ENCODE measurements at places on chromosomes 16 and 17.

GRCh38 chr17:50771991-50772785 is 4.9 kb upstream of the ANKRD40CL start:
- DNase-seq, result no peak

DNA sequence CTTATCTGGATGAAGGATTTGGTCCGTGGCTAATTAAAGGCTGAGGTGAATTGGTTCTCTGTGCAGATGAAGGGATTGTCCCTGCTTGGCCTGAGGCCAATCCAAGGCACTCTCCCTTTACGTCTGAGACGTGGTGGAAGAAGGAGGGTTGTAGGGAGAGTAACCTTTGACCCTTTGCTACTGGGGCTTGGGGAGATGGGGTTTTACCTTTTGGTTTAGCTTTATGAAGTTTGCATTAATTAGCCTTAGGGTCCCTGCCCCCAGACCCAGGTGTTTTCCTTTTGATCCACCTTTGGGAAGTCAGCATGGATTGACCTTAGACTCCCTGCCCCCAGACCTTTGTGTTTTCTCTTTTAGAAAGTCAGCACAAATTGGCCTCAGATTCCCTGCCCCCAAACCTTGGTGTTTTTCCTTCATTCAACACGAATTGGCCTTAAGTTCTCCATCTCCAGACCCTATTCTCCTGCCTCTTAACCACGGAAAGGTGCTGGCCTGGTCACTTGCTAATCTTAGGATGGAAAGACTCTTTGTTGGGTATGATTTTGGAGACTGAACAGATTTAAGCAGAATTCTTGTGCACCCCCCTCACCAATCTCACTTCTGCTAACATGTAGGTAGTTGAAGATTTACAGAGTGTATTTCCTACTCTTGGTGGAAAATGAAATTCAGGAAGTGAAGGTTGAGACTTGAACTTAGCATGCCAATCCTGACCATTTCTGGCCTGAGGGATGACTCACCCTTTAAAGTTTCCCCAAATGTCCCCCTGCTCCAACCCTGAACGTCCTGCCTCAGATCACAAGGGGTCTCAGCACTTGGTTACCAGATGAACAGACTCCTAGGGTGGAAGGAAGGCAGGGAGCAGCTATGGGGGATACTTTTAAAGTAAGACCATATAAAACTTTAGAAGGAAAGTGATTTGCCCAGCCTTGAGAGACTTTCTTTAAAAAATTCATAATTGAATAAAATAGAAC is 23.1 kb upstream of the MMD start:
- DNase-seq, result no peak

GRCh38 chr16:56005958-56006357 is 130.8 kb upstream of the CES5A start:
- no peak for DNase-seq

- DNase-seq, result peak; percentile 82
Measured at GRCh38 chr17:18259621-18260331, 686 bp upstream of the MIEF2 start.

DNA sequence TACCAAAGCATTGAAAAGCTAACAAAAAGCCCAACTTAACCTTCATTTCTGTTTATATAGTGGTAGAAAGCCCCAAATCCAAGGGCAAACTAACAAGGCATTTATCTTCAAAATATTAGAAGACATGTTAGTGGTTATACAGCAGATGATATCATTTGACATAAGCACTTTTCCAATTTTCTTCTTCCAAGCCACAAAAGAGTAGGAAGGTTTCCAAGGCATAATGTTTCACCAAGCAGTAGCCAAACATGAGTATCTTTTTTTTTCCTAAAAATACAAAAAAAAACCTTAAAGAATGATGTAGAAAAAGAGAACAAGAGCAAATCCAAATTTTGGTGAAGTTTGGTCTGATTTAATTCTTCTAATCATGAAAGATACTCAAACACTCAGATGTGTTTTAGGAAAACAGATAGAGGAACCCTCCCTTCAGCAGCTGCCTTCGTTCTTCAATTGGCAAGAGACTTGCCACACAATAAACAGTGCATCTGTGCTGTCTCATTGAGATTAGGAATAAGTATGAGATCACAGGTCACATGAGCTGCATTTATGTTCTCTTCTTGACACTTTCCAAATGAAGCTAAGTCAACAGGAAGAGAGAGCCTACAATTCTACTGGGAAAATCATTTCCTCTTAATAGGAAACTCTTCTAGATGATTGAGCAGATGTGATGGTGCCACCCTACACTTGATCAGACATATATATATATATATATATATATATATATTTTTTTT is 106.7 kb downstream of the TTC19 start:
- no peak for DNase-seq

DNA sequence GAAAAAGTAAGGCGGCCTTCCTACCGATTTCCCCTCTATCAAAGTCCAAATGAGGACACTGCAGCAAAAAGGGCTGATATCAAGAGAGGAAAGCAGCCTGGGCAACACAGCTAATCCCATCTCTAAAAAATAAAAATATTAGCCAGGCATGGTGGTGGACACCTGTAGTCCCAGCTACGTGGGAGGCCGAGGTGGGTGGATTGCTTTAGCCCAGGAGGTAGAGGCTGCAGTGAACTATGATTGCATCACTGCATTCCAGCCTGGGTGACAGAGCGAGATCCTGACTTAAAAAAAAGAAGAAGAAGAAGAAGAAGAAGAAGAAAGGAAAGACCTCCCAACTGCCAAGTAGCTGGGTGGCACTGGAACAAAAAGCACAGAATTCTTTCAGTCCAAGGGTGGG is 14.4 kb downstream of the CACNB1 start:
- DNase-seq, result no peak

DNA sequence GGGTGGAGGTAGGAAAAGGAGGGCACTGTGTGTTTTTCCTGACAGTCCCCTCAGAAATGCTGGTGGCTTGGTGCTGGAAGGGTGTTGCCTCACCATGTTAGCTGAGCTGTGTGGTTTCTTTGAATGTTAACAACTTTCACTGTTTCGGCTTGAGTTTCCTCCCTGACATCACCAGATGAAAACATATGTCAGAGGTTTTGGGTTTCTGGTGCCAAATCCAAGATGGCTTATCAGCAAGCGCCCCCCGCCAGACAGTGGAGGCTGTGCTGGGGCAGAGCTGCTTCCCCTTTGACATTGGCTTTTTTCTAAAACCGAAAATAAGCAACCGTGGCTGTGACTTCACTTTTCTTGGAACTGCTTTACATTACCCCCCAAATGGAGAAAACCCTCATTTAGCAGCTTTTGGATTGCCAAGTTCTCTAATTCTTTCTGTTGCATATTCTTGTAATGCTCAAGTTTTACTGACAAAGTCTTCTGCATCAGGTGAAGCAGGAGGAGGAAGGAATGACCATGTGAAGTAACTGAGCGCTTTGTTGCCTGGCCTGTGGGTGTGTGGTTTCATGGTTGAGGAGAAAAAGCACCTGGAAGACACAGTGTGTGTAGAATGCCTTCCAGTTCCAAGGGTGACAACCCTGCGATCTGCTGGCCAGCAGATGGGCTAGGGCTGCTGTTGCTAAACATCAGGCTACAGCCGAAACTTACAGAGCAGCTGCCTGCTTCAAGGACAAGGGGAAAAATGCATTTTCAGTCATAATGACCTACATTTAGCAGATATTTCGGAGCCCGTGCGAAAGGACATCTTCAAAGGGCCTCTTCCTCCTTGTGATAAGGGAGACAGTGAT is 9.7 kb downstream of the RMI2 start:
- DNase-seq, result no peak

DNA sequence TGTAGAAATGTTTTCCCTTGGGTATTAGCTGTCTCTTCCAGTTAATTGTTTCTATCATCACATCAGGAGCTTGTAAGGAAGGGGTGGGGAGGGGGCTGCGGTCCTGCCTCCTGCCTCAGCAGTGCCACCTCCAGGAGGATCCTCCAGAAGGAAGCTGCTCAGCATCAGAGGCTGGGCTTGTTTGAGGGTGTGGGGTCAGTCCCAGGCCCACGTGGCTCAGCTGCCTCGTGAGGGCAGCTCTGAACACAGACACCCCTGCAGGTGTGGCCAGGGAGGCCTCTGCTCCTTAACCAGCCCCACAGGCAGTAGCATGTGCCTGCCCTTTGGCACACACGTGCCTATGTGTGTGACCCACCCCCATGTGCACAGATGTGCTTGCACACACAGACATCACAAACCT is 46.3 kb downstream of the MRM1 start:
- no peak for DNase-seq

Measured in PC-3 (cell line).